ENCODE measurements at places on chromosomes 1 and 21.
A peak's percentile ranks its signal among the peaks of the same experiment; 100 is the strongest.

DNA sequence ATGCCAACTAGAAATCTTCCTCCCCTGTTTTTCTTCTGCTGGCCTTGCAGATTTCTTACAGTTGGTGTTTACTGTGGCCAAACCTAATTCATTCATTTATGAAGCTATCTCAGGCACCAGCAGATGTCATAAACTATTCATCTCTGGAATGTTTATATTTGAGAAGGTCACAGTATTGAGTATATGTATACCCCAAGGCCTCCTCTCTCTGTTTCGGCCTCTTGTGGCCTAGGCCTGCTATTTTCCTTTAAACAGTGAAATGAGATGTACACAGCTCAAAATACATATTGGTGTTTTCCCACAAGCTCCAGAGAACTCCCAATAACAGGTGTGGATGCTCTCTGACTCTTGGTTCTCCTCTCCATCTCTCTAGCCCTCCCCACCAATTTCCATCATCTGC is 520.7 kb upstream of the CAMK1G start:
- DNase-seq: no peak

DNA sequence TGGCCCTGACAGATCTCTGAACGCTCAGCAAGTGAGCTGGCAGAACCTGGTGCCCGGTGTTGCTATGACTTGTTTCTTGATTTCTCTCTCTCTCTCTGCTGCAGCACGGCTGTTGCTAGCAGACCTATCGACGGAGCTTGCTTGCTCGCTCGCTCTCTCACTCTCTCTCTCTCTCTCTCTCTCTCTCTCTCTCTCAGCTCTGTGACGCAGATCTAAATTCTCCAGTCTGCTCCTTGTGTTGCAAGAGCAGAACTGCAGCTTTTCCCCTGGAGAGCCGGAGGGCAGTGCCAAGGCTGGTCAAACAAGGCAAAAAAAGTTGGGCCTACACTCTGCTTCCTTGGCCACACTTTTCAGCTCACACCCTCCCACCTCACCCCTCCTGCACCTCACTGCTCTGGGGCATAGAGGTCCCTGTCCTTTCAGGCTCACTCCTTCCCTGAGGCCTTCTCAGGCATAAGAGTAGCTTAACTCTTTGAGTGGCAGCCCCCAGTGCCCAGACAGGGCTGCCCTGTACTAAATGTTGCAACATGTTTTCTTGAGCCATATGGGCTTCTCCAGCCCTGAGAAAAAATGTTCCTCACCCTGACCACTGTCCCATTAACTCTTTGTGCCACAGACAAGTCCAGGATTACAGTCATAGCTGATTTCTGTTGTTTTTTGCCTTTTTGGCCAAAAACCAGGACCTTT is 72.2 kb downstream of the CD46 start:
- DNase-seq: peak; percentile 92

- DNase-seq: no peak
These were observed 171.0 kb downstream of the LRRC40 start for GRCh38 chr1:70034403-70034802.

- DNase-seq: no peak
These were observed 528.1 kb downstream of the KIF26B start for GRCh38 chr1:245682638-245683628.

- no peak for DNase-seq
These were observed 29.0 kb downstream of the ETS2 start for GRCh38 chr21:38834725-38835124.

DNA sequence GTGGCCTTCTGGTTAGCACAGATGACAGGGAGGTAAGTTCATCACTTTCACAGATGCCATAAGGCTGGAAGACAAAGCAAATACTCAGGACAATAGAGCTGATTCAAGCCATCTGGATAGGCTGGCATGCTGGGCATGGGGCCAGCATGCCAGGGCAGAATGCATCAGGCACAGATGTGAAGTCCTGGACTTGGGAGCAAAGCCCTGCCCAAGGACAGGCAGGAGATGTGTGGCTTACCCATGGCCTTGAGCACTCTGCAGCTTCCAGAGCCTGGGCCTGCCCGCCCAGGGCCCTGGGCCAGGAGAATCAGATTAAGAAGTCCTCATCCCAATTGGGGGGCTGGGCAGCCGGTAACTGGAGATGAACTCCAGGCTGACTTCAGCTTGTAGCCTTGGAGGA is 135.7 kb upstream of the ZC3H12A start:
- DNase-seq: no peak

GRCh38 chr1:206769304-206769731 is 1.3 kb upstream of the IL19 start:
- peak; percentile 34 for DNase-seq

- DNase-seq: peak; percentile 62
These were observed 504 bp downstream of the H6PD start for GRCh38 chr1:9235096-9235459.
